ENCODE measurements at places on chromosomes 7 and 10.
A peak's percentile ranks its signal among the peaks of the same experiment; 100 is the strongest.

GRCh38 chr7:104859754-104860426, 154.1 kb upstream of the KMT2E start:
- no peak for DNase-seq

DNA sequence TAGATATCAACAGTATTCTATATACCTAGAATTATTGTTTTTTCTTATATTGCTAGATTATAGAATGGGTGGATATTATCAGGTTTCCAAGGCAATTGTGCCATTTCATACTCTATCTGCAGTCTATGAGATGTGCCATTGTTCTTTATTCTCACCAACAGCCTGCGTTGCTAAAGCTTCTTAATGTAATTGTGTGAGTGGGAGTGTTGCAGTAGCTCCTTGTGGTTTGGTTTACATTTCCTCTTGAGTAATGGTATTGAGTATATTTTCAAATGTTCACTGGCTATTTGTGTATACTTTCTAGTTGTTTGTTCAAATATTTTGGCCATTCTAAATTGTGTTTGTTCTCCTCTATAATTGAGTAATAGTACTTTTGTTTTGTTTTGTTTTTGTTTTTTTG, 199.2 kb downstream of the TFEC start:
- no peak for DNase-seq

DNA sequence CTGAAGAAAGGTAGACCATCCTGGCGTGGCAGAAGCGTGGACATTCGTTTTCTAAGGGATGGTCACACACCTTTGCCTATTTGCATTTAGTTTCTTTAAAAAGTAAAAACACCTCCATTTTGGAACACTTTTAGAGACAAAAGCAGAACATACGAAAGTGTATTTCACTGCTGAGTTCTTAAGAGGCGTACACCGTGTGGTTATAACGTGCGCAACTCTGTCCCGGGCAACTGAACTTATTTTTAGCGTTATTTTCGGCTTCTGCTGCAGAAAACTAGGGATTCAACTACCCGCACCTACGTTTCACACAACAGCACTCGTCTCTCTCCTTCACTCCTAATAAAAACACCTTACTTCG, 557 bp upstream of the LSM8 start:
- no peak for DNase-seq

DNA sequence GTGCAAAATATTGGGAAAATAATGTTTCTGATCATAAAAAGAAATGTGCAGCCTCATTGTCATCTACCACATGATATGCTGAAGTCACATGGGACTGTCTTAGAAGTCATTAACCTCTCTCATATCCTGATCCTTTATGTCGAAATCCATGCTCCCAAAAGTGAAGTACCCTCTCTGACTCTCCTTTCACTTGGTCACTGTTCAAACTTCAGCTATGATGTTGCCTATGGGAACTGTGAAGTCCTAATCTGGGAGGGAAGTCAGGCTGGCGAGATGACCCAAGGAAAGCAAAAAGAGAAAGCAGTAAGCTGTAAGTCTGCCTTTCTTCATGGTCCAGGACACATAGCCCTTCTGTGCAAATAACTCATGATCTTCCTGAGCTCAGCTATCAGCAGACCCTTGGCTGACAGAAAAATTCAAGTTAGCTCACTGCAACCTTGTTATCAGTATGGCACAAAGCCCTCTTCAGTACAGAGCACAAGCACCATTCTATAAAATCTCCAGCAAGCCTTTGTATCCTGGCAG, 29.5 kb downstream of the WASL start:
- no peak for DNase-seq

DNA sequence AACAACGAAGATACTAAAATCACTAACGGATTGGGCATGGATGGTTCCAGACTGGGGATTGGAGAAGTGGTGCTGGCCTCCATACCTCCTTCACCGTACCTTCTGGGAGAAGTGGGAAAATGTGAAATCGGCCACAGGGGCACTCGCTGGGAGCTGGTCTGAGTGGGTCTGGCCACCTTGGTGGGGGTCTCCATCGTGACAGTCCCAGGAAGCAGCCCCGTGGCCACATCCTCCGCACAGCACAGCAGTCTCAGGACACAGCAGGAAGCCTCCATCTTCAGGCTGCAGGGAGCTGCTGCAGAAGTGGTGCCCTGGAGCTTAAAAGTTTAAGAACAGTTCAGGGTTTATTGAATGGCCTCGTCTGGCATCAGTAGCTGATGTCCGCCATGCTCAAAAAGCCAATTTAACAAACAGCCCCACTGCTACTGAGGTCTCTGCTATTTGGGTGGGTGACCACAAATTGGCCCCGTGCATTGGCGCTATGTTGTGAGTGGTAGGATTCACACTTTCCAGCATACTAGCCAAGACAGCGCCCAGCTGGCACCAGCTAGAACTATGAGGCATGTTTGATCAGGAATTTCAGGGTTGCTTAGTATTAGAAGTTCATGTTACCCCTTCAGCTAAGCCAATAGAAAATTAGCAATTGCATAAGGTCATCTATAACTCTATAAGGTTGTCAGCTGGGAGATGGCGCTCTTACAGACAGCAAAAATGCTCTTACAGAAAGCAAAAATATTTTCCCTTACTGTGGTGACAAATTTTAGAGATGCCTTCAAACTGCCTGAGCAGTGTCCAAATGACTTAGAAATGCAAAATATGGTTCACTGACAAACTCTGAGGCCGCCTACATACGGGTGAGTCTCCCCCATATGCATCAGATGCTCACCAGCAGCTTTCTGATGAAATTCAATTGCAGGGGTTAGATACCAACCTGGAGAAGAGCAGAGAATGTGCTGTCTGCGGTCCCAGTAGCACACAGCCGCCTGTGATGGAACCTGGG, 17.0 kb downstream of the PKD1L1 start:
- no peak for DNase-seq

- DNase-seq, result no peak
Observed at GRCh38 chr10:77403761-77404160, 233.8 kb downstream of the KCNMA1 start.

- DNase-seq, result no peak
Observed at GRCh38 chr10:3525832-3526449, 259.1 kb downstream of the KLF6 start.

- DNase-seq, result no peak
Observed at GRCh38 chr10:83522881-83523386, 616.4 kb upstream of the GHITM start.

GRCh38 chr7:78912781-78913180, 540.7 kb downstream of the MAGI2 start:
- no peak for DNase-seq

- DNase-seq, result no peak
Observed at GRCh38 chr10:125032474-125033020, 90.6 kb downstream of the ZRANB1 start.

- no peak for DNase-seq
Observed at GRCh38 chr7:81736091-81736490, 33.8 kb downstream of the HGF start.

GRCh38 chr7:151782598-151783448, 94.1 kb downstream of the PRKAG2 start:
- peak; percentile 20 for DNase-seq

DNA sequence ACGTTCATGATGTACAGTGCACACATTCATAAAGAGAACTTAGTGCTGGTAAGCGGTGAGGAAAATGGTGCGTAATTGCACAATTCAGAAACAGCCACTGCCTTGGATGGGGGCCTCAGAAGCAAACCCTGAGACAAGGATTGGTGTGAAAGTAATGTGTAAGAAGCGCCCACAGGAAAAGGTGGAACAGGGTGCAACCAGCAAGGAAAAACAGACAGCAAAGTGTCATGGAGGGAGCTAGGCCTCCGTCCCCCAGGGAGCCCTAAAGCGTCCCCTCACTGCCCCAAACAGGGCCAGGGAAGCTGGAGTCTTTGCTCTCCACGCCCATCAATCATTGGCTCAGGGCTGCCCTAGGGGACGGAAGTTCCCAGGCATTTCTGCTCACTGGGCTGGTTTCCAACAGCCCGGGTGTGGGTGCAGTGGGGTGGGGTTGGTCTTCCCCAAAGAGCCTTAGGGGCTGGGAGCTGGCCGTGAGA, 9.6 kb upstream of the C10orf105 start:
- no peak for DNase-seq

- no peak for DNase-seq
Observed at GRCh38 chr10:69464401-69464800, 13.1 kb downstream of the TSPAN15 start.

GRCh38 chr7:133310232-133310862, 57.5 kb downstream of the EXOC4 start:
- DNase-seq, result no peak

Data from effector memory CD4-positive, alpha-beta T cell (primary cell).